ENCODE measurements at places on chromosomes 4 and X.

DNA sequence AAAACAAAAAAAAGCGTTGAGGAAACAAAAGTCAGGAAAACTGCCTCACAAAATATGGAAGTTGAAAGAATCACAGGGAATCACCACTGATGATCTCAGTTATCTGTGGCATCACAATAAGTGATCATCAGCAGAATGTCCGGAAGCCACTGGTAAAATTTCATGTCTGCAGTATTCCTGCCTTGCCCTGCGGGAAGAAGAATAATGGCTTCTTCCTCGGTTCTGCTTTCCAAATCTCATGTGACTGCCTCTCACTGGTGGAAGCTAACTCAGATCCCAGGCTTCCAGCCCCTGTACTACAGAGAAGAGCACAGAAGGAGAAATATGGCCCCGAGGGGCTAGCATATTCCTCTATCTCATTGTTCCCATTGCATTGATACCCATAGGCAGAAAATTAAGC lies 12.7 kb upstream of the ZNF330 start:
- no peak for DNase-seq

- no peak for DNase-seq
Observed at GRCh38 chrX:131762802-131763234, 218.9 kb downstream of the OR13H1 start.

DNA sequence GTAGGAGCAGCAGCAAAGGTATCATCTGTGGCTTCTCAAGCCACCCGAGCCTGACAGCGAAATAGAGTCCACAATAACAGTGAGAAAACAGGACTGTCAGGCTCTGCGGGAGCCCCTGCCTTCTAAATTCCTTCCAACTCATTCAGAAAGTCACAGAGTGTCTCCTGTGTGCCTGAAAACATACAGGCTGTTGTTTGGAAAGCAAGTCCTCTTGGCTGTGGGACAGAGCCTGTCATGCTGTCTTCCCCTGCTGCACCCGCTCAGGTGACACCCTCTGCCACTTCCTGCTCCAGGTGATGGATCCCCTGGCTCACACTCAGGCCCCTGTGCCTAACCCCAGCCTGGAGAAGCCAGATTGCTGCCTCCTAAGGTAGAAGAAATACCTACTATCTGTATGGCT lies 152.3 kb downstream of the RAB28 start:
- no peak for DNase-seq

GRCh38 chr4:183106839-183107238 lies 7.8 kb downstream of the WWC2 start:
- no peak for DNase-seq

DNA sequence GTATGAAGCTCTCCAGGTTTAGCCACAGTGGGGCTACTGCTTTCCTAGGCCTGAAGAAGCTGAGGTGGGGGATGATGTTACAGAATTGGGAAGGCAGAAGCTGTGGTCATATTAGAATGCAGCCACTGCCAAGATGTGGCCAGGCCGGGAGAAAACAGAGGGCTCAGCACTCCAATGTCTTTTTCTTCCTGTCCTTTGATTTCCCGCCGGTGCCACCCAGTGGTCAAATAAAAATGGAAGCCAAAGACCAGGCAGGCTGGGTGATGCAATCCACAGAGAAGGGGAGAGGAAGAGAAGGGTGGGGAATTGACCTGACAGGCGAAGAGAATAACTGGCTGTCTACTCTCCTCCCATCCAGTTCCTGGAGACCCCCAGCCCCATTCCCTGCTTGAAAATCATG lies 94.9 kb upstream of the SHISA3 start:
- peak; percentile 65 for DNase-seq

- DNase-seq, result no peak
Observed at GRCh38 chr4:13543032-13543838, 1.1 kb downstream of the NKX3-2 start.
